ENCODE measurements at places on chromosomes 11 and 22. TPM values are rescaled to one million over a fixed set of nuclear protein-coding genes. Genes with fewer than 3 reads are reported as not detected.

CHCHD10 gene
- 30.9 TPM for total RNA-seq

SLC6A5 gene
- not detected for total RNA-seq

DEFB131B gene
- total RNA-seq, result not detected

NCF4 gene
- total RNA-seq, result 22.9 TPM

TMEM218 gene
- total RNA-seq, result 16.9 TPM

HBB gene
- 649 TPM for total RNA-seq

FGF19 gene
- not detected for total RNA-seq

MS4A3 gene
- total RNA-seq, result not detected

DNA sequence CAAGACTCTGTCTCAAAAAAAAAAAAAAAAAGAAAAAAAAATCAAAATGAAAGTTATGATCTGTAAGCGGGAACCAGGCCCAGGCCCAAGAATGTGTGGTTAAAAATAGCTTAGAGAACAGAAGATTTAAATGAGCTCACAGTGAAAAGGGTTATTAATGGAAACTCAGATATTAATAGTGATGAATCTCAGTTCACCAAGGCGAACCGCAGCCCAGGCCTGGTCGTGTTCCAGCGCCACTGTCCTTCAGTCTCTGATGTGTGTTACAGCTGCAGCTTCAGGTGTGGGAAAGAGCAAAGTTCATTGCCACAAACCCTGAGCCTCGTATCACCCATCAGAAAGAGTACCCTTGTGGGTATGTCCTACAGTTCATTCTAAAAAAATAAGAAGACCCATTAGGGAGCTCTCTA, 107.1 kb downstream of the GAB2 start:
- peak; percentile 76 for DNase-seq

DNA sequence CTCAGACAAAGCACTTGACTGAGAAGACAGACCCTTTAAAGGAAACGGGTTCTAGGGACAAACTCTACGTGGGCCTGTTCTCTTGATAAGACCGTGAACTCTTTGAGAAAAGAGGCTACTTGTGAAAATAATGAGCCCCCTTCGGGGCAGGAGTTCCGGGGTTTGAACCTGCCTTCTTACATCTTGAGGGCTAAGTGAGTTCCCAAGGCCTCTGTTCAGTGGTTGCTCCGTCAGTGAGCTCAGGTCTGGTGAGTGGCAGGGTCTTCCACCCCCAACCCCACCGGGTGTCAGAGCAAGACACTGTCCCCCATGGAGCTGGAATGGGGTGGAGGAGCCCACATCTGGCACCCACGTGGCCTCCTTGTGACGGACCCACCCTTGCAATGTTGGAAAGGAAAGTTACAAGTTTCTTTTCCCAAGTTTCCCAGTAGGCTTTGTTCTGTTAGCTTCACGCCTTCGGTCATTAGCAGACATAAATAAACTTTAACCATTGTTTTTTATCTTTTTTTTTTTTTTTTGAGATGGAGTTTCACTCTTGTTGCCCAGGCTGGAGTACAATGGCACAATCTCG, 6.3 kb upstream of the SAMM50 start:
- DNase-seq, result no peak

- peak; percentile 78 for DNase-seq
Observed at GRCh38 chr22:46047841-46048595, 71.1 kb upstream of the WNT7B start.

- DNase-seq, result no peak
Observed at GRCh38 chr22:30490399-30490798, 15.1 kb downstream of the SEC14L4 start.

DNA sequence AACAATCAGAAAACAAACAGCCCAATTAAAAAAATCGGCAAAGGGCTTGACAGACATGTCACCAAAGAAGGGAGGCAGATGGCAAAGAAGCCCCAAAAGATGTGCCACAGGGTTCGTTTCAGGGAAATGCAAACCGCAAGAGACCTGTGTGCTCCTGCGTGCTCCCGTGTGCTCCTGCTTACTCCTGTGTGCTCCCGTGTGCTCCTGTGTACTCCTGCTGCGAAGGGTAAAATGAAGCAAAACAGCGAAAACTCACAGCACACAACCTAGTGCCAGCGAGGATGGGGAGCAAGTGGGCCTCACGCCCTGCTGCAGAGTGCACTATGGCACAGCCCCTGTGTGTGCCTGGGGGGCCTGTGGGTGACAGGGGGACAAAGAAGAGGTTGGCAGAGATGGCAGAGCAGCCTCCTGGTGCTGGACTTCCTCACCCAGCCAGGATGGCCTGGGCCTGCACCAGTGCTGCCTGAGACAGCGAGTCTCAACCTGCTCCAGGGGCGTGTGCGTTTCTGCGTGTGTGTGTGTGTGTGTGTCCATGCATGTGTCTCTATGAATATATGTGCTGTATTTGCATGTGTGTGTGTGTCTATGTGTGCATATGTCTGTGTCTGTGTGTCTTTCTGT, 14.0 kb downstream of the ASCL2 start:
- peak; percentile 57 for DNase-seq

GRCh38 chr22:21960200-21961126, 7.8 kb upstream of the PPM1F start:
- no peak for DNase-seq

DNA sequence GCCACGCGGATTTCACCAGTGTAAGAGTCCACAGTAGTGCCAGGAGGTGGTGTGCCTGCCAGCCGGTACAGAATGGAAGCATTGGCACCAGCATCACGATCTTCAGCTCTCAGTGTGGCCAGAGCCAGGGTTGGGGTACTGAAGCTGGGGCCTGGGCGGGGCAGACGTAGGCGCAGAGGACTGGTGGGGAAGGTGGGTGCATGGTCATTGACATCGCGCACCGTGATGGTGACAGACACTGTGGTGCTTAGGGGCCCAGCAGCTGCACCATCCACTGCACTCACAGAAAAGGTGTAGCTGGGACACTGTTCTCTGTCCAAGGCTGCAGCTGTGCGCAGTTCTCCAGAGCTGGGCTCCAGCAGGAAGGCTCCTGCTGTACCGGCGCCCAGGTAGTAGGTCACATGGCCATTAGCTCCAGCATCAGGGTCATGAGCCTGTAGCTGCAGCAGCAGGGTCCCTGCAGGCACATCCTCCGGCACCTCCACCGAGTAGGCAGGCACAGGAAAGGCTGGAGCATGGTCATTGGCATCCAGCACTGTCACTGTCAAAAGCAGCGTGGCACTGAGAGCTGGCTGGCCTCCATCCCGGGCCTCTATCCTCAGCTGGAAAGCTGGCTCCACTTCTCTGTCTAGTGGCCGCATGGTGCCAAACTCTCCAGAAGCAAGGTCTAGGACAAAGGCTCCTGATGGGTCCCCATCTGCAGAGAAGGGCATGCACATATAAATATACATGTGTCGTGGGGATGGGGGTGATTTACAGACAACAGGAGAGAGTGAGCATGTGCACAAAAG, 7.9 kb upstream of the TPP1 start:
- no peak for DNase-seq

DNA sequence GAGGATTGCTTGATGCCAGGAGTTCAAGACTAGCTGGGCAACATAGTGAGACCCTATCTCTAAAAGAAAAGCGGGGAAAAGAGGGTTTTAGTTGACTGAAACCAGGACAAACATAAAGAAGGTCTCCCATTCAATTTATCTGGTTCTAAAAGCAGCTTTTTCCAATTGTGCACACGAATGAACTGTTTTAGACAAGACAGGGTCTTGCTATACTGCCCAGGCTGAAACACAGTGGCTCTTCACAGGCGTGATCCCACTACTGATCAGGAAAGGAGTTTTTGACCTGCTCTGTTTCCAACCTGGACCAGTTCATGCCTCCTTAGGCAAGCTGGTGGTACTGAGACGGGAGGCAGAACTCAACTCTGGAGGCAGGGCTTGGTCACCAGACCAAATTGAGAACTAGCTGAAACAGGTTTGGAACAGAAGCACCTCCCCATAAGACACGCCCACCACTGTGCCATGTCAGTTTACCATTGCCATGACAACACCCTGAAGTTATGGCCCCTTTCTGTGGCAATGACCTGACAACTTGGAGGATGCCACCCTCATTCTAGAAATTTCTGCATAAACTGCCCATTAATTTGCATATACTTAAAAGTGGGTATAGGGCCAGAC, 2.8 kb upstream of the NUCB2 start:
- no peak for DNase-seq

DNA sequence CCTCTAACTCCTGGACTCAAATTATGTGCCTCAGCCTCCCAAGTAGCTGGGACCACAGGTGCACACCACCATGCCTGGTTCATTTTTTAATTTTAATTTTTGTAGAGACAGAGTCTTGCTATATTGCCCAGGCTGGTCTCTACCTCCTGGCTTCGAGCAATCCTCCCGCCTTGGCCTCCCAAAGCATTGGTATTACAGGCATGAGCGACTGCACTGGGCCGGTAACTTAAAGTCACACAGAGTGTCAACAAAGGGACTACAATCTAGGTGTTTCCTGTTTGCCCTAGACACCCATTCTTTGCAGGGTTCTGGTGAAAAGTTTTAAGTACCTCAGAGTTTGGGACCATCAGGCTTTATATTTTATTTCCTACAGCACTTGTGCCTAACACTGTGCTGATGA, 8.4 kb downstream of the UVRAG start:
- no peak for DNase-seq

DNA sequence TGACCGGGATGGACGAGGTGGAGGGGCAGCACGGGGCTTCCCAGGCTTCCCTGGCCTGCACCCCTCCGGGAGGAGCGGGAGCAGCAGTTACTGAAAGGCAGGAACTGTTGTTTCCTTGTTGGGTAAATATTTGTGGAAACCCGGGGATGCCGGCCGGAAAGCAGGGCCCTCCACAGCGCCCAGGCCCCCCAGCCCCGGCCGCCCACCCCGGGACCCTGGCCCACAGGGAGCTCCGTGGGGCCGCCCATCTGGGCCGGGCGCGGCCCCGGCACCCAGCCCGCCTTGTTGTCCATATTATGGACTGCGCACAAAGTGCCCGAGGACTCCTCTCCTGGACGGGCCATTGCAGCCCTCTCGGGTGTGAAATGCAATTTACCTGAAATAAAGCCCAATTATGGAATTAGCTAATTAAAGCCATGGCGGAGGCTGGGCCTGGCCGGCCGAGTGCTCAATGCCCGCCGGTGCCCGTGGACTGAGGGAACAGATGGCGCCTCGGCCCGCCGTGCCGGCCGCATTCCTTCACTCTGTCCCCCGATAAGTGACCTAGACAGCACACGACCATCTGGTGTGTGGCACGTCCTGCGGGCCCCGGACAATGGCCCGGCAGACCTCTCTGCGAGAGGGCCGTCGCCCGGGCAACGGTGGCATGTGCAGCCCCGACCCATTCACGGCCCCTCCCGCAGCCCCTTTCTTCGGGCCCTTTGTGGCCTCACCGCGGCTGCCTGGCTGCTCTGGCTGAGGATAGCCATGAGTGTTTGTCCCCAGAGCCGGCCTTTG, 35.4 kb downstream of the CDKN1C start:
- DNase-seq, result no peak

GRCh38 chr11:118437208-118438125, 1.2 kb downstream of the KMT2A start:
- DNase-seq, result peak; percentile 60

GRCh38 chr11:118646393-118646792, 33.1 kb downstream of the TREH start:
- DNase-seq, result no peak

- no peak for DNase-seq
Observed at GRCh38 chr11:116732271-116733042, 40.3 kb downstream of the BUD13 start.

DNA sequence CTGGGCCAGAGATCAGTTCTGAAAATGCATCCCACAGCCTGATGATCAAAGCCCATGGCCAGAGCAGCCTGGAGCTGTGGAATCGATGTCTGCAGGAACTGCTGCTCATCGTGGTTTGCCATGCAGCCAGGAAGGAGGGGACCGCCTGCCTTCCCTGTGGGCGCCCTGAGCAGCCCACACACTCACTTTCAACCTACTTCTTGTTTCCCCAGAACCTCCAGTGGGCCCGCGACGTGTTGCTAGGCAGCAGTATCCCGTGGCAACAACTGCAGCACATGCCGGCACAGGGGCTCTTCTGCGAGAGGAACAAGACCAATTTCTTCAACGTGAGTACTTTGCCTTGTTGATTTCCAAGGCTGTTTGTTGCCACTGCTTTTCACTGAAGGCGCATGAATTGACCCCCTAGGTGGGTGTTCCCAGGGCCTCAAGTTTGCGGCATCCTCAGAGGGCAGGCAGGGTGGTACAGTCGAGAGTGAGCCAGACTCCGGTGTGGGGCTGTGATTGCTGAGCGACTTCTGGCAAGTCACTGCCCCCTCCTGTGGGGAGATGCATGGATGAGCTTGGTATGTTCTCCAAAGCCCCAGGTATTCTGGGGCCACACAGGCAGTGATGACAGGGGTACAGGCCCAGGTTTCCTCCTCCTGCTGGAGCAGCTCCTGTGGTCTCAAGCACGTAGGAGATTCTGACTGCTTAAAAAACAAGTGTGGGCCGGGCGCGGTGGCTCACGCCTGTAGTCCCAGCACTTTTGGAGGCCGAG, 47.0 kb upstream of the SUSD2 start:
- DNase-seq, result no peak

- peak; percentile 90 for DNase-seq
Observed at GRCh38 chr22:36463783-36464184, 17.7 kb downstream of the TXN2 start.

DNA sequence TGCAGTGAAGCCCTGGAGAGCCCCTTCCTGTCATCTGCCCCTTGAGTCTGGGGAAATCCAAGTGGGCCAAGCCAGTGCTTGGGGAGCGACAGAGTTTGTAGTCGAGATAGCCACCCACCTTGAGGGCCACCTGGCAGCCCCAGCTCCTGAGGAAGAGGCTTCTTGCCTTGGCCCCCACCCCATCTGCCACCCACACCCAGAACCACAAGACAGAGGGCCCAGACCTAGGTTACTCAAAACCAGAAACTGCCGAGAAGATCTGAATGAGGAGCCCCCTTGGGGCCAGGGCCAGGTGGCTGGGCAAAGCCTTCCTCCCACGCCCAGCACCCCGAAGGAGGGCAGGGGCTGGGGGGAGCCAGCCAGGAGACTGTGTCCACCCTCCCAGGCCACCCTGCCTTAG, 18.8 kb upstream of the PRR5 start:
- DNase-seq, result no peak

- DNase-seq, result no peak
Observed at GRCh38 chr11:12573707-12574485, 100.3 kb upstream of the TEAD1 start.

GRCh38 chr11:120331301-120331996, 4.8 kb upstream of the ARHGEF12 start:
- no peak for DNase-seq

DNA sequence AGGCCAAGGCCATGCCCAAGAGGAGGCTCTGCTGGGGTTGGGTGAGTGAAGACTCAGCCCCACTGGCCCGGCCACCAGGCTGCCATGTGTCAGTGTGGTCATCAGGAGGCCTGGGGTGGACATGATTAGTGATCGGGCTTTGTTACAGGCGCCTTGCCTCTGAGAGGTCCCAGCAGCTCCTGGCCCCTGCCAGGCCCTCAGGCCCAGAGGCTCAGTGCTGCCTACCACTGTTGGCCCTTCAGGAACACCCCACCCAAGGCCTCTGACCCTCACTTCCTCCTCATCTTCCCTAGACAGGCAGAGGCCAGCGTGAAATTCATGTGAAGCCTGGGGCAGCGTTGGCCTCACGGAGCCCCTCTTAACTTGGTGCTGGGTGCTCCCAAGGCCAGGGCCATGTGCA, 2.2 kb downstream of the MRPL23 start:
- DNase-seq, result no peak

GRCh38 chr11:27339941-27340340, 23.1 kb downstream of the CCDC34 start:
- DNase-seq, result no peak

Data from aorta (tissue), 5 donors.